Stimulated activated CD4-positive, alpha-beta T cell treated with anti-CD3 and anti-CD28 coated beads, TNF-alpha, amount 100 ng/mL, for 1 hour (primary cell): ENCODE measurements at places on chromosomes 5 and 9.

DNA sequence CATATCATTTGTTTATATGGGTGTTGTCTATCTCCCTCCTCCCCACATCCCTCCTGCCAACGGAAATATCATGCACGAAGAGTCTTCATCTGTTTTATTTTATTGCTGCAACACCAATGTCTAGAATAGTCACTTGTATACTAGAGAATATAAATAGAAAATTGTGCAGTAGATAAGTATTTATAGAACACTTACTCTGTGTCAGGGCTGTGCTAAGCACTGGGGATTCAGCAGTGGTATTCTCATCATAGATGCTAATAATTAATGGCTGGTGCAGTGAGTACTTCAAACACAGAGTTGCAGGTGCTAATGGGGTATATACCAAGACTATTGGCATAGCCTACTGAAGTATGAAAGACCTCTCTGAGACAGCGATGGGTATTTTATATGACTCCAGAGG, 353.5 kb upstream of the CDH6 start:
- DNase-seq: no peak

- no peak for DNase-seq
Observed at GRCh38 chr5:55650386-55650785, 61.7 kb downstream of the SLC38A9 start.

- DNase-seq: no peak
Observed at GRCh38 chr9:134592018-134592818, 49.4 kb upstream of the COL5A1 start.

GRCh38 chr9:114652776-114653555, 4.6 kb downstream of the TEX53 start:
- no peak for DNase-seq

DNA sequence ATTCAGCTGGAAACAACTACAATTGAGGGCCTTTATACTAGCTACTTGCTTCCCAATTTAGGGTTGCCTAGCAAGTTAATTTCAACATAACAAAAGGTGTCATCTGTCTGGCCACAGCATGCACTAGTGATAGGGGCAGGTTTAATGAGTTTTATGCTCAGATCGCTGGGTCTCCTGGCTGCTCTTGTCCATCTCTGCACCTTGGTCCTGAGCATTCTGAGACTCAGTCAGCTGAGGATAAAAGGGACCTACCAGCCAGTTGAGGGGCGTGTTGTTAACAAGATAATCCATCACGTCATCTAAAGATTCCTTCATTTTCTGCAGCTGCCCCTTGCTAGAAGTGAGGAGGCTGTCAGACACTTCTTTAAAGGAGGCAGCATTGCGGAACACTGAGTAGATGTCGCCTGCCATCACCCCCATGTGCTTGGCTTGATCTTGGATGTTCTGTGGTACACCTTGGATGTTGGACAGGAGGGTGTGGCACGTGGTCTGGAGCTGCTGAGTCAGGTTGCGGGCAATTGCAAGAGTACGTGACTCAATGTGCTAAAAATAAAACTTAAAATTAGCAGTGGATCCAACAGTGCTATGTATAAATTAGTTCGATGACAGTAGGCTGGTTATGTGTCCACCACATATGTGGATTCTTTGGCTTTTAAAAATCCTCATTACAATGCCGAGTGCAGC, 11.0 kb downstream of the PLIN2 start:
- no peak for DNase-seq

DNA sequence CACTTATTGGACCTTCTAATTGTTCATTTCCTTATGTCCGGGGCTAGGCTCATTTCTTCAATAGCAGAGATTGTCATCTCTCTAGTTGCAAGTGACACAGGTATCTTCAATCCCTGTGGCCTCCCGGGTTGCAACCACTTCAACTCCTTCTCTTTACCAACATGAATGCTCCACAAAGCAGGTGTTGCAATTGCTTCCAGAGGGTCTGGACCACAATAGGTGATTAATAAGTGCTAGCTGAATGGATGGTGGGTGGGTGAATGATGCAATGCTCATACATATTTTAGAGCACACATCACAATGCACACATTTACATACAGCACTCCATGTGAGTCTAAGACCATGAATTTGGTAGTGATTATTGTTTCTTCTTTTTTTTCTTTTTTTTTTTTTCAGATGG, 2.6 kb downstream of the CEMIP2 start:
- DNase-seq: no peak

DNA sequence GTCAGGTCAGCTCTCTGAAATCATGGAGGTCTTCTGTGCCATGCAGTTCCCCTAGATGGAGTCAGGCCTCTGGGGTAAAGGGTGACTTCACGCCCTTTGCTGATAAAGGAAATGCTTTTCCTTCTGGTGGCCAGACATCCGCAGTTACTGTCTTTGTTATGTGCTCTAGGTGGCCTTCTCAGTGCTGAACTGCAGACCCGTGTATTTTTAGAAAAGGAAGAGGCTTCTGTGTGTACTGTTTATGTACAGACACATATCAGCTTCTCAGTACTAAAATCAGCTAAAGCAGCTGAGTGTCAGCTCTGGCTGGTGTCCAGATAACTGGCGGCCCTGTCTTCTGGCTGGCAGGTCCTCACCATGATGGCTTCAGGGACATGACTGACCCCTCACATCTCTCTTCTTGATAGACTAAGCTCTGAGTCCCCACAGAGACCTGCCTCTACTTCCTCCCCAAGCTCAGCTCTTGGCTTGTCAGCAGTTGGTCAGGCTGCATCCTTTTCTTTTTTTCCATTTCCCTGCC, 75.3 kb downstream of the ARHGAP26 start:
- DNase-seq: no peak
